Activated CD8-positive, alpha-beta T cell treated with anti-CD3 and anti-CD28 coated beads for 36 hours (primary cell): ENCODE measurements at places on chromosomes 3 and 15. TPM values are rescaled to one million over a fixed set of nuclear protein-coding genes. Genes with fewer than 3 reads are reported as not detected.

Gene TADA3
- 58.3 TPM for total RNA-seq

Gene SENP8
- total RNA-seq = 2.8 TPM

Gene GOLGA6D
- not detected for total RNA-seq

Gene AEN
- 58.4 TPM for total RNA-seq

Gene EPHB3
- 0.07 TPM for total RNA-seq

GRCh38 chr3:117836296-117836695 lies 1126.7 kb downstream of the TUSC7 start:
- DNase-seq = no peak
- no peaks in the 10 kb centered on the region for H3K36me3 ChIP-seq
- H3K4me1 ChIP-seq = no peaks in the 10 kb centered on the region

GRCh38 chr3:67580430-67581000 lies 73.9 kb downstream of the SUCLG2 start:
- no peak overlapping the region for H3K4me3 ChIP-seq
- no peaks in the 10 kb centered on the region for H3K27me3 ChIP-seq
- H3K4me1 ChIP-seq = peaks cover 34% of the 10 kb centered on the region
- no peak overlapping the region for H3K27ac ChIP-seq

DNA sequence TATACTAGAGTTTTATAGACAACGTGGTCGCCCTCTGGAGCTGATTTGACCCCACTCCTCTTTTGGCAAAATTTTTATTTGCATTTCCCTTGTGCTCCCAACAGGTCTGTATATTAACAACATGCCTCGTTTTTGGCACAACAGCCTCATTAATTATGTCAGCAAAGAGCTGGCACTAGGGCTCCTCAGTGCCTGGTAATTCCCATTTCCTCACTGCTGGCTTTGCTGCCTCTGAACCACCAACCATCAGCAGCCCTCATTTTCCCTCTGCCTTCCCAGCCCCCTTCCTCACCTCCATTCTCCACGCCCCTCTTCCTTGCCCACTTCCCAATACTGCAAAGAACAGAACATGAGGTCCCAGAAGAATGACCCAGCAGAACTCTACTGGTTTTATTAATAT lies 204.8 kb downstream of the ABHD5 start:
- peaks cover 51% of the 10 kb centered on the region for H3K27me3 ChIP-seq
- H3K4me3 ChIP-seq = no peak overlapping the region
- H3K4me1 ChIP-seq = peaks cover 11% of the 10 kb centered on the region
- no peak for DNase-seq

DNA sequence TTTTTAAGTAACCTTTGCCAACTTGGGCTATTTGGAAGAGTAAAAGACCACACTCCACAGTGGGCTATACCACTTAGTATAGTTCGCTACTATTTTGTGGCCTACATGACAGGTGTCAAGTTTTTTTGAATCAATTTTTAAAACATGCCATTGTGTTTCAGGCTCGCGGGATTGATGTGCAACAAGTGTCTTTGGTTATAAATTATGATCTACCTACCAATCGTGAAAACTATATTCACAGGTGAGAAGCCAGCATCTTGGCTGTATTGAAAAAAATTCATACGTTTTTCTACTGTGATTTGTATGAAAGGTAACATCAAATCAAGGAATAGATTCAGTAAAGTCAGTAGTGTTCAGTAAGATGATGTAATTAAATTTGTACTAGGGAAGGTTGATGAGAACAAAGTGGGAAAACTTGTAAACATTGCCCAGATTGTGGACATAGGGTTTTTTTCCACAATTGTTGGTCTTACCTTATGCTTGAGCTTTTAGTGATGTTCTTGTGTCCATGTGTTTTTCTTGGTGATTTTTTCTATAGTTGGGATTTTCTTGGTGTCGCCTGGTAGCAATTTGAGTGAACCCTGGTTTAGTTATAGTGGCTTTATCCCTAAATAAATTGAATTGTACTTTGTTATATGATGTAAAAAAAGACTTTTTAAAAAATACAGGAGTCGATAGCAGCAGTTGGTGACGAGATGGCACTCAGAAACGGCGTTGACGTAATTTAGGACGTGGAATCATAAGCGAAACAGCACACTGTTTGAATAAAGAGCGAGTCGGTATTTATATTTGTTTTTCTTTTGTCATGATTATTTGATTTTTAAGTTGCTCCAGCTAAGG lies 4.5 kb downstream of the EIF4A2 start:
- no peaks in the 10 kb centered on the region for H3K27me3 ChIP-seq
- H3K27ac ChIP-seq = peak overlapping the region; percentile 65
- peaks cover 41% of the 10 kb centered on the region for H3K4me1 ChIP-seq
- no peak for DNase-seq
- H3K36me3 ChIP-seq = peaks cover 75% of the 10 kb centered on the region

GRCh38 chr3:5194341-5194740 lies 6.8 kb downstream of the EDEM1 start:
- peaks cover 78% of the 10 kb centered on the region for H3K4me1 ChIP-seq
- peaks cover 89% of the 10 kb centered on the region for H3K36me3 ChIP-seq
- DNase-seq = no peak
- peak overlapping the region; percentile 93 for H3K27ac ChIP-seq

DNA sequence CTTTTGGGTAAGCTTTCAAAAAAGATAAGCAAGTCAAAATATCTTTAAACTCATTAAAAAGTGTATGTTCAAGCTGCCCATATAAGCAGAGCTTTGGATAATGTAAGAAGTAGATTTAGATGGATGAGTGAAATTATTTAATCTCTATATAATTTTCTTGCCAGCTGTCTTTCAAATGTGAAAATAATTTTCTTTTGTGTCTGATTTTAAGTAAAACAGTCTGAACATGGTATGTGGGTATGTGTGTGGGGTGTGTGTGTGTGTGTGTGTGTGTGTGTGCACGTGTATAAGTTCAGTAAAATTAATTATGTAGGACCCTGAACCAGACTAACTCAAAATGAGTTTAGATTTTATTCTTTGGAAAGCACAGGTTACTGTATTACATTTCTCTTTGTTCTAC lies 155.2 kb upstream of the CGNL1 start:
- H3K4me1 ChIP-seq = peaks cover 35% of the 10 kb centered on the region
- H3K4me3 ChIP-seq = no peak overlapping the region
- DNase-seq = no peak
- H3K27me3 ChIP-seq = no peaks in the 10 kb centered on the region
- H3K27ac ChIP-seq = no peak overlapping the region

DNA sequence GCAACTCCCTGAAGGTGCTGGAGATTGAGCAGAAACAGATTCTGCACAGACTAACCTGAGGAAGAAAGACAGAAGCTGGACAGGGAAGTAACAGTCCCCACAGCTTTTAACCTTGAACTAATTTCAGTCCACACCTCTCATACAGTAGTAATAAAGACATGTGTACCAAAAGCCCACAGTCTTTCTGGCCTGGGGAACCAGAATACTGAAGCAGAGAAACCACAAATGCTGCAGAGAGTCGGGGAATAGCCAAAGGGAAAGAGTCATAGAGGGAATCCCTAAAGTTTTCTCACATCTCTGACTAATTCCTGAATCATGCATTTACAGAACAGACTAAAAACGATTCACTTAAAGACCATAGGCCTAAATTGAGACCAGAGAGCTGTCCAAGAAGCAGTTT lies 503.4 kb upstream of the NECTIN3 start:
- no peak overlapping the region for H3K27ac ChIP-seq
- H3K4me1 ChIP-seq = no peaks in the 10 kb centered on the region
- no peak overlapping the region for H3K4me3 ChIP-seq
- H3K36me3 ChIP-seq = no peaks in the 10 kb centered on the region
- no peak for DNase-seq

DNA sequence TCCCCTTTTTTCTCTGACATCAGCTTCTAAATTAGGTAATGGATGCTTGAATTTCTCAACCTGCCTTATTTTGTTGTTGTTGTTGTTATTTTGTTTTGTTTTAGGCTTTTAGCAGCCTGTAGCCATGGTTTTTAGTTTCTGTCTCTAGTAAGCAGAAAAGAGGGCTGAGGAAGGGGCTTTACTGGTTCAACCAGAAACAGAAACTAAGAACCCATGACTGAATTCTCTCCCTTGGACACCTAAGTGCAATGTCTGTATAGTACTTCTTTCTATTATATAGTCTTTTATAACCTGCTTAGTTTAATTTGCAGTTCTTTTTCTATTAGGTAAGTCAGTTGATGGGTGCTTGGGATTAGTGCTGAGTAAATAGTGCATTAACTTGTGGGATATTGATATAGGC lies 129.0 kb downstream of the BBX start:
- H3K36me3 ChIP-seq = peaks cover 13% of the 10 kb centered on the region
- no peaks in the 10 kb centered on the region for H3K27me3 ChIP-seq
- H3K4me1 ChIP-seq = peaks cover 23% of the 10 kb centered on the region
- DNase-seq = no peak
- no peak overlapping the region for H3K4me3 ChIP-seq
- H3K27ac ChIP-seq = peak overlapping the region; percentile 70

GRCh38 chr3:31240013-31240412 lies 292.7 kb upstream of the STT3B start:
- H3K27ac ChIP-seq = no peak overlapping the region
- DNase-seq = no peak
- H3K4me1 ChIP-seq = peaks cover 26% of the 10 kb centered on the region
- no peaks in the 10 kb centered on the region for H3K27me3 ChIP-seq

DNA sequence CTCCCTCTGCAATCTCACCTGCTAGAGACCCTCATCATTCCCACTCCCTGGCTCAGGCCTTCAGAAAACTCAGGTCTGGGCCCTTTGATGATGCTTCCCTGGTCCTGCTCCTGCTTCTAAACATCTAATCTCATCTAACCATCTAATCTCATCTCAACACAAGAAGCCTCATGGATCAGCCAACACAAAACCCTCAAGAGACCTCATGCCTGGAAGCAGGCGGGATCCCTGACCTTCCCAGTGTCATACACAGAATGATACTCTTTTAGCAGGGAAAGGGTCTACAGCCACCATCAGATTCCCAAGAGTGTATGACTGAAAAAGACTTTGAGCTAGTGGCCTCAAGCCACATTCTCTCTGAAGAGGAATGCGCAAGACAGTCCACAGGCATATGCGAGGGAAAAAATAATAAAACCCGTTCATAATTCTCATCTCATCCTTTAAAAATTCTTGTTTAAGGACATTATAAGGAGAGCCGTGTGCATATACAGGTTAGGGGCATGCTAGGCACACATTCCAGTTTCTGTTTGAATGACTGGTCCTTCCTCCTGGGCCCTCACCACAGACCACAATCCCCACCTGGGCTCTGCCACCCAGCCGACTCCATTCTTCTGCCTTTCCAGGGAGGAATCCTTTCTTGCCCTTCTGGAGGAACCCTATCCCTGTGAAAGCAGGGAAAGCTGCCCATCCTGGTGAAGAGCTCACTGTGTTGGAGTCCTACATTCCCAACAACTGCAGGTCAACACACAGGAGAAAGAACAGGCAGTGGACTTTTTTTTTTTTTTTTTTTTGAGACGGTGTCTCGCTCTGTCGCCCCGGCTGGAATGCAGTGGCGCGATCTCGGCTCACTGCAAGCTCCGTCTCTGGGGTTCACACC lies 2.2 kb downstream of the ZXDC start:
- H3K4me1 ChIP-seq = peaks cover 48% of the 10 kb centered on the region
- no peaks in the 10 kb centered on the region for H3K27me3 ChIP-seq

- H3K36me3 ChIP-seq = peaks cover 32% of the 10 kb centered on the region
- DNase-seq = no peak
- peaks cover 1% of the 10 kb centered on the region for H3K4me1 ChIP-seq
- no peaks in the 10 kb centered on the region for H3K27me3 ChIP-seq
These were observed 9.2 kb downstream of the CCDC14 start for GRCh38 chr3:123951522-123952447.

DNA sequence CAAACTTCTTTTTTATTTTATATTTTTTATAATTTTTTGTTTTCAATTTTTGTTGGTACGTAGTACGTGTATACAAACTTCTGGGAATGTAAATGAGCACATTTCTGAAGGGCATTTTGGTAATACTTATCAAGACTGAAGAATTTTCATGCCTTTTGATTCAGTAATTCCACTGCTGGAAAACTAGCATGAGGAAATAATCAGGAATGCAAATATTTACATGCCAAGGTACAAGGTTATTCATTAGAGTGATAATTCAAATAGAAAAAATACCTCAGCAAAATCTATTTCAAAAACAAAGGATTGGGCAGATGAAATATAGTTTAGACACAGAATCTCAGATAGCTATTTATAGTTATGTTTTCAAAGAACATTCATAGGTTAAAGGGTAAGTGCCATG lies 128.7 kb downstream of the DMXL2 start:
- H3K27me3 ChIP-seq = no peaks in the 10 kb centered on the region
- no peak overlapping the region for H3K4me3 ChIP-seq
- no peak for DNase-seq
